ENCODE measurements at places on chromosomes 1 and 21. TPM values are rescaled to one million over a fixed set of nuclear protein-coding genes. Genes with fewer than 3 reads are reported as not detected.

PTTG1IP gene
- 127 TPM for total RNA-seq

ZNHIT6 gene
- 12.0 TPM for total RNA-seq

SLC1A7 gene
- total RNA-seq, result not detected

ERG gene
- 14.2 TPM for total RNA-seq

TMEM82 gene
- not detected for total RNA-seq

WNT3A gene
- total RNA-seq, result not detected

KLHDC9 gene
- 1.0 TPM for total RNA-seq

ADAM30 gene
- not detected for total RNA-seq

TYW3 gene
- 13.4 TPM for total RNA-seq

OR6K3 gene
- total RNA-seq, result not detected

OR2M3 gene
- total RNA-seq, result not detected

CAPN8 gene
- 0.58 TPM for total RNA-seq

SPRR4 gene
- total RNA-seq, result not detected

HAO2 gene
- total RNA-seq, result 0.13 TPM

SPRR1A gene
- not detected for total RNA-seq

GJA8 gene
- not detected for total RNA-seq

DNASE2B gene
- 0.09 TPM for total RNA-seq

OR2G6 gene
- total RNA-seq, result not detected

Data from muscle of leg (tissue), 16 donors.